Stimulated activated CD4-positive, alpha-beta T cell treated with anti-CD3 and anti-CD28 coated beads, Interleukin-2, amount 100 ng/mL, for 48 hours (primary cell): ENCODE measurements at places on chromosomes 2 and 18.
A peak's percentile ranks its signal among the peaks of the same experiment; 100 is the strongest.

GRCh38 chr18:9756933-9757470 lies 48.9 kb downstream of the RAB31 start:
- no peak for DNase-seq

- peak; percentile 27 for DNase-seq
Measured at GRCh38 chr18:57353940-57354461, 1.6 kb downstream of the ST8SIA3 start.

- no peak for DNase-seq
Measured at GRCh38 chr2:206875701-206876100, 63.6 kb upstream of the CPO start.

DNA sequence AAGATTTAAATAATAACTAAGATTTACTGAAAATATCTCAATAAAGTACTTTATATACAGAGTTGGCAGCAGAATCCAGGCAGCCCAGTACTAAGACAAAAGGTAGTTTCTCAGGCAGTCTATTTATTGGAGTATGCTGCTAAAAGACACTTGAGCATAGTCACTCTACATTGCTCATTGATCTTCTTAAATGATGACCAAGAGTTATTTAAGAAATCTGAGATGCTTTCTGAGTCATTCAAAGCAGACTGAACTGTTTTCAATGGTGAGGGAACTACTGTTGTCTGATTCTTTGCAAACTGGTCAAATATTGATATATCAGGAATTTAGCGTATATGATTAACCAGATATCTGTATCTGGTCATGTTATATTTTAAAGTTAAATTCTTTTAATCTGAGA lies 133.6 kb downstream of the PHLPP1 start:
- DNase-seq = no peak

DNA sequence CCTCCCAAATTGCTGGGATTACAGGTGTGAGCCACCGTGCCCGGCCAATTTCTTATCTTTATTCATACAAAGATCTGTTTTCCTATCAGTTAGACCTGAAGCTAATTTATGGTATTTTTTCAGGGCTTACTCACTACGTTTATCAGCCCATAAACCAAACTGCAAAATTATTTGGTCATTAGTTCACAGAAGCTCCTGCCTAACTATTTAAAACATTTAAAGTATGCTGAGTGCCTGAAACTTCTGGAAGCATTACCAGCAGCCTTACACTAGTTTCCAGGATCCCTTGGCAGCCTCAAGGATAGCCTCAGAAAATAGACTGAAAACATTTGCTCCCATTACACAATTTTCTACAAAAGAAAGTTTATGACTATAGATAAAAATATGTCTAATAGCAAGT lies 68.8 kb downstream of the GALNT13 start:
- no peak for DNase-seq

DNA sequence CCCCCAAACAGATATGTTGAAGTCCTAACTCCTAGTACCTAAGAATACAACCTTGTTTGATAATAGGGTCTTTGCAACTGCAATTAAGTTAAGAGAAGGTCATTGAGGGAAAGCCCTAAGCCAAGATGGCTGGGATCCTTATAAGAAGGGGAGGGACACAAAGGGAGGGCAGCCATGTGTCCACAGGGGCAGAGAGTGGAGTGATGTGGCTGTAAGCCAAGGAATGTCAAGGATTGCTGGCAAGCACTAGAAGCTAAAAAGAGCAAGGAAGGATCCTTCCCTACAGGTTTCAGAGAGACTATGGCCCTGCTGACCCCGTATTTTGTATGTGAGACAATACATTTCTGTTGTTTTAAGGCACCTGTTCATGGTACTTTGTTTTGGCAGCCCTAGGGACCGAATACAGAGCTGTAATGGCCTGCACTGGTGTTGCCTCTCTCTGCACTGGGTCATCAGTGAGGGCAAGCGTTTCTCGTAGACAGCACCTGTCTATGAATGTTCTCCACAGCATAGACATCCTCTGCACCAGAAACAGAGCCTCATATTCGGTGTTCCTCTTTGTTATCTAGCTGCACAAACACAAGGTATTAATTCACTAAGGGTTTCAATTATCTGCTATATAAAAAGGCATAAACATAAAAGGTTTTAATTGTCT lies 75.4 kb upstream of the AQP4 start:
- no peak for DNase-seq

DNA sequence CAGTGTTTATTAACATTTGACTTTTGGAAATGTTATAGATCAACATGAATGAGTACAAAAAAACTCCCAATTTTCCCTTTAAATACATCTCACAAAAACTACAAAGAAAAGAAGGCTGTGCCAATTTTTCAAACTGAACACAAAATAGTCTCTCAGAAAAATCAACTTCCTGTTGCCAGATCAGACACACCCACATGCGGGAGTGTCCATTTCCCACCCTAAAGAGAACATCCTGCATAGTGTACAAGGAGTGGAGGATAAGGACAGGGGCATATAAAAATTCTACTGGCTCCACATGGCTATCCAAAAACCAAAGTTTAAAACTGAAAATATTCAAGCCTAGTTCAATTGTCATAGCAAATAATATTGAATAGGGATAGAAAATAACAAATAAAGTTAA lies 165.3 kb downstream of the ATAD2B start:
- DNase-seq = no peak

DNA sequence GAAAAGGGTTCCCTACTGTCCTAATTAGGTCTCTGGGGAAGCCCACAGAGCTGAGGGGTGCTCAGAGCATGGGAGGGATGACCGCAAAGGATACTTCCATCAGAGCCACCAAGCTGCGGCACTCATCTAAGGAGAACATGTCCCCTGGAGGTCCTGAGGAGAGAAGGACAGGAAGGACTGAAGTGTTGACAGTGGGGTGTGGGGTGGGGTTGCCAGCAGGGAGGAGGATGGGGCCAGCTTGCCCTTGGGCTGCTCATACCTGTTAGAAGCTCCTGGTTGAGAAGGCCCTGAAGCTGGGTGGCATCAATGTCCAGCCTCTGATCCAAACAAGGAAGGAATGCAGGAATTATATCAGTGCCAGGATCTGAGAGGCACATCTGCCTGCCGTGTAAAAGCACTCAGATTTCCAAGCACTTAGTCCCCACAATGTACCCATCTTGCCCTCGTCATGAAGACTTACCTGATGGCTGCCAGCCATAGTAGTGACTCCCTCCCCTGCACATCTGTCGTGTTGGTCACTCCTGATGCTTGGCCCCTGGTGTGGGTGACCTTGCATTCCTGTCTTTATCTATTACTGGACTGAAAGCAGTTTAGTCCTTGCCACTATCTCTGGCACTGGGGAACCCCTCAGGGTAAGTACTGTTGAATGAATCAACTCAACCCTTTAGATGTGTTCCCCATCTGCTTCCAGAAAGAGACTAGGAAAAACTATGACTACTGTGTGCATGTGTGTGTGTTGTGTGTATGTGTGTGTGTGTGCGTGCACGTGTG lies 68.9 kb downstream of the CAPN13 start:
- DNase-seq = no peak

GRCh38 chr2:203662951-203663350 lies 43.5 kb upstream of the CD28 start:
- no peak for DNase-seq

GRCh38 chr2:214587442-214587841 lies 176.6 kb downstream of the VWC2L start:
- no peak for DNase-seq

DNA sequence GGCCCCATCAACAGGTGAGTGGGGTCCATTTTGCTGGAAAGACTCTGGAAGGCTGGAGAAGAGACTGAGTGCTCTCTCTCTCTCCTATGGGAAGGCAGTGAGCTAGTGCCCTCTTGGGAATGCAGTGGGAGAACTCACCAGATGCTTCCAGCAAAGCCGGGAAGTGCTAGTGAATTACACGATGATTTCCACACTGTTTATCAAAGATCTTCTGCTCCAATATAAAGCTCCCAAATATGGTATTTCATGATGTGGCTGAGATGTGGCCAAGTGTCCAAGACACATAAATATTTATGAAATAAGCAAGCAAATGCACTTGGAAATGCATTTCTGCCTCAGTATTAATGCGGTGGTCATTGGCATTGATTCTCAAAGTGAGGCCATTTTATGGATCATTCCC lies 135.9 kb downstream of the VAPA start:
- no peak for DNase-seq

- DNase-seq = no peak
Measured at GRCh38 chr2:233764264-233764663, 4.2 kb downstream of the UGT1A1 start.

DNA sequence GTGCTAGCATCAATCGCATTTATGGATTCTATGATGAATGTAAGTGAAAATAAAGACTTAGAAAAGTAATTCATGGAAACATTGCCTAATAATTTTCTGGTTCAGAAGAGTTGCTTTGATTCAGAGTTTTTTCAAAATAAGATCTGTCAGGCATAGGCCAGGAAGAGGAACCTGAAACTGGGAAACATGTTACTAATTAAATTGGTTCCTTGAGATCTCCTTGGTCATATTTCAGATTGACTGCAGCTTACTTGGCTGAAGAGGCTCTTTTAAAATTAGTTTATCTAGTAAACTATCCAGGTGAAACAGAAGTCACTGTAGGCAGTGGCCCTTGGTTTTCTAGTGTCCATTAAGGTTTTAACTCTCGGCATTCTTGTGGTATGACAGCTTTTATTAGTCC lies 27.4 kb downstream of the PPP1CB start:
- DNase-seq = no peak

DNA sequence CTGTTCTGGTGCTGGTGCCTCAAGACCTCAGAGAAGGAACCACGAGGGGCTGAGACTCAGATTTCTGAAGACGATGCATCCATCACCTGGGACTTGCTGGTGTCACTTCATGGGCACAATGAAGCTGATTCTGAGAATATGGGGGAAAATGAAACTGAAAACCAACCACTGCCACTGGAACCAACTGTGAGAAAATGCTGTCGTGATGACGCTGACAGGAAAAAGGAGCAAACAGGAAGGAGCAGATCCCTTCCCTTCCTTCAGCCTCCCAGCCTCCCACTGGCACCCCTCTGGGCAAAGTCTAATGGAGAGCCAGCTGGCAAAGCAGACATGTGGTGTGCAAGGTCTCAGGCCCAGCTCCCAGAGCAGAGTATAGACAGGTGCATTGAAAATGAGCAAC lies 109.7 kb downstream of the FOXI3 start:
- no peak for DNase-seq

- no peak for DNase-seq
Measured at GRCh38 chr18:50061876-50062517, 132.9 kb downstream of the MYO5B start.

- DNase-seq = no peak
Measured at GRCh38 chr2:72780477-72780876, 45.4 kb downstream of the EXOC6B start.

GRCh38 chr2:190301032-190301431 lies 18.6 kb downstream of the HIBCH start:
- no peak for DNase-seq

DNA sequence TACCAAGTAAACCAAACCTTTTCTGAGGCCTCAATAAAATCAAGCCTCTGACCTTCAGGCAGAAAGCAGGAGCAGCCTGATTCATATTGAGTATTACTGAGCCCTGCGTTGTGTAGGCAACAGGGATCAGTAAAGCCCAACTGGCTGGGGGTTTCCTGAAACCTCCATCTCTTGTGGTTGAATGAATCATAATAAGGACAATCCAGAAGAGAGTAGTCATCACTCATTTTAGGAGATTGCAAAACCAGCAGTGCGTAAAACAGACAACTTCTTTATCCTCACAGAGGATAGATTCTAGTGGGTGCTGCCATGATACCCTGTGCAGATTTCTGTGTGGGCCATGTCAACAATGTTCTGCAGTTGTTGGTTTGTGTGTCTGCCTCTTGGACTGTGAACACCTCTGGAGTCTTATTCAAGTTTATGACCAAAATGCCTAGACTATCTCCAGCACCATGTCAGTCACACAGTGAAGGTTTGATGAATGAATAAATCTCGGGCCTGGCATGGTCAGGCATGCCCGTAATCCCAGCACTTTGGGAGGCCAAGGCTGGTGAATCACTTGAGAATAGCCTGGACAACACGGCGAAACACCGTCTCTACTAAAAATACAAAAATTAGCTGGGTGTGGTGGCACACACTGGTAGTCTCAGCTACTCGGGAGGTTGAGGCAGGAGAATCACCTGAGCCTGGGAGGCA lies 51.8 kb upstream of the RAB27B start:
- peak; percentile 14 for DNase-seq

DNA sequence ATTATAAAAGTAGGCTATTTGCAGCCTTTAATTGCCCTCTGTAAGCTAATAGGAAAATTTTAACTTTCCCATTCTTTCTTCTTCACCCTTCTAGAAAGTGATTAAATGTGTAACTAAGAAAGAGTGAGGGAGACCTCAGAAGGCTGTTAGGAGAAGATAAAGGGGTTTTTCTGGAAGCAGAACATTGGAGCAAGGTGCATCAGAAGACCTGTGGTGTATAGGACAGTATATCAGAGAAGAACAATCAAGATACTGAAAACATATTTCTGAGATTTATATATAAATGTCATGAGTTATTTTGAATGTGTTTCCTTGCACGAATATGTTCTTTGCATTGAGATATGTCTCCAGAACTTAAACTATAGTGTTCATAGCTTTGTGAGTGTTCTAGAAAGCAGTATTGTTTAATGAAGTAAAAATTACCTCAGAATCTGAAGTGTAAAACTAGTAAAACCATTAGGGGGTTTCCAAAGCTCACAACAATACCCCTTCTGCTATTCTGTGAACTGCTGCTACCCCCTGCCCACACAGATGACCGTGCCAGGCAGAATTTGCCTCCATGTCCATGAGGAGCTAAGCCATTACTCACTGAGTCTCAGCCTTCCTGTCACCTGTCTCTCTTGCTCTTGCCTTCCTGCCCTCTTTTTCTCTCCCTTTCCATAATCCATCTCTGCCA lies 537.9 kb downstream of the EPHA4 start:
- no peak for DNase-seq

GRCh38 chr2:137156221-137156844 lies 391.0 kb downstream of the THSD7B start:
- DNase-seq = no peak

GRCh38 chr2:106284691-106285202 lies 90.6 kb upstream of the UXS1 start:
- DNase-seq = no peak

GRCh38 chr2:215919624-215920243 lies 93.6 kb downstream of the MREG start:
- DNase-seq = no peak

- no peak for DNase-seq
Measured at GRCh38 chr18:53756610-53756972, 467.9 kb downstream of the MBD2 start.

DNA sequence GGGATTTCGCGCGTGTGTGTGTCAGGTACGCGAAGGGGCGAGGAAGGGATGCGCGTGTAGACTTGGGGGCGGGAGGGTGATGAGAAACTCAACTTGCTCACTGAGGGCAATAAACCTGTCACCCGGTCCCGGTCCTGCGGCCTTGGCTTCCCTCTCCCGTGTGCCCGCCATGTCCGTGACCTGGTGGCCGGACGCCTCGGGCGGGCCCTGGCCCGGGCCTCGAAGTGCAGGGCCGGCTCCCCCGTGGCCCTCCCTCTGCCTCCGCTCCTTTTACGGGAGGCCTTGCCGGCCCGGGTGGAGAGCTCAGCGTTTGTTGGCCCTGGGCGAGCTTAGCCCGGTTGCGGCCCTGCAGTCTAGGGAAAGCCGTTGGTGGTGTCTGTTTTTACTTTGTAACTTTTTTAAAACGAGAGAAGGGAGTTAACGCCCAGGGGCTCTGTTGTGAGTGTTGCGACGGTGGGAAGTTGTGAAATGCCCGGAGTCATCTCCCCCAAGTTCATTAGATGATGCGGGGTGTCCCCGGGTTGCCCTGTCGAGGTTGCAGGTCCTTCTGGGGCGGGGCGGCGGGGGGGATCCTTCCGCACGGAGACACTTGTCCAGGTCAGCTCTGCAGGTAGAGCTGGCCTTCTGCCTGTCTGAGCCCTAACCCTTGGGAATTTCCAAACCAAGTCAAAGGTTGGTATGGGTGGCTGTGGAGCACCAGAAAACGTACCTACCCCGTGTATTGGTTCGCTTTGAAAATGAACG lies 883 bp downstream of the SMCHD1 start:
- peak; percentile 21 for DNase-seq
